ENCODE measurements at places on chromosomes 12 and 14.

DNA sequence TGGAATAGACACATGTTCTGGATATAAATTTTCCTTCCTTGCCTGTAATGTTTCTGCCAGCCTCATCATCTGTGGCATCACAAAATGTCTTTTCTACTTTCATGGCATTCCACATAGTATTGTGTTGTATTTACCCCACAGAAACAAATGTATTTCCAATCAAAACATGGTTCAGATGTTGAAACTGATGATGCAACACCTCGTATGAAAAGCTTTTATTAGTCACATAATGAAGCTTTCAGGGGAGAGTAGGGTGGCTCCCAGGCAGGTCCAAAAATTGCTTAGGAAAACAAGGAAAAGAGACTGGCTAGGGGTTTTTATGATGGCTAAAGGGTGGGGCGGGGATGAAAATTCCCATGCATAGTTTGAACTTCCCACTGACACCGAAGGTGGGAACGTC lies 29.1 kb upstream of the ZNF641 start:
- DNase-seq: no peak

DNA sequence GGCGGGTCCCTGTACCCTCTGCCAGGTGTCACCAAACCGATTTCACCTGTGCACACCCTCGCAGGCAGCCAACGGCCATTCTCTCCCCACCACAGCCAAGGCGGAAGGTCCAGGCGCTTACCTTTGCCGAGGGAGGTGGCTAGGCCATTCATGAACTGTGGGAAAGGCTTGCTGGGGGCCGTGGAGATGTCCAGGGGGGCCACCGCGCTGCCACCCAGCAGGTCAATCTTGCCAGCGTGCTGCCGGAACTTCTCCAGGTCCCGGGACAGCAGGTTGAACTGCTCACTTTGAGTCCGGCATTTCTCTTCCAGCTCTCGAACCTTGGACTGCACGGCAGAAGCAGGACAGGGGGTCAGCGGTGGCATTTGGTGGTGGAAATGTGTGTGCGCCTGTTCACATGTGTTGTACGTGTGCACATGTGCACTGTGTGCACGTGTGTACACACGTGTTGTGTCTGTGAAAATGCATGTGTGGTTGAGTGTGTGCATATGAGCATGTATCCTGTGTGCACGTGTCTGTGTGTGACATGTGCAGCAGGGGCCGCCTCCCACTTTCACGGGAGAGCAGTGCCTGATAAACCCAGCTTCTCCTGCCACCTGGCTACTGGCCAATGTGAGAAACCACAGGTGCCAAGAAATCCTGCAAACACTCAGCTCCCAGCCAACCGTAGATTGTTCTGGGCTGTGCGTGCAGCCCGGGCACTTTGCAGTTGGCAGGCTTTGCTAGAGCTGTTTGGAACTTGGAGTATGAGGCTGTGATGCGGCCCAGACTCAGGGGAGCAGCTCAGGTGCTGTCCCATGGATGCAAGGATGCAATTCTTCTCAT lies 118.9 kb downstream of the PIWIL1 start:
- DNase-seq: no peak

DNA sequence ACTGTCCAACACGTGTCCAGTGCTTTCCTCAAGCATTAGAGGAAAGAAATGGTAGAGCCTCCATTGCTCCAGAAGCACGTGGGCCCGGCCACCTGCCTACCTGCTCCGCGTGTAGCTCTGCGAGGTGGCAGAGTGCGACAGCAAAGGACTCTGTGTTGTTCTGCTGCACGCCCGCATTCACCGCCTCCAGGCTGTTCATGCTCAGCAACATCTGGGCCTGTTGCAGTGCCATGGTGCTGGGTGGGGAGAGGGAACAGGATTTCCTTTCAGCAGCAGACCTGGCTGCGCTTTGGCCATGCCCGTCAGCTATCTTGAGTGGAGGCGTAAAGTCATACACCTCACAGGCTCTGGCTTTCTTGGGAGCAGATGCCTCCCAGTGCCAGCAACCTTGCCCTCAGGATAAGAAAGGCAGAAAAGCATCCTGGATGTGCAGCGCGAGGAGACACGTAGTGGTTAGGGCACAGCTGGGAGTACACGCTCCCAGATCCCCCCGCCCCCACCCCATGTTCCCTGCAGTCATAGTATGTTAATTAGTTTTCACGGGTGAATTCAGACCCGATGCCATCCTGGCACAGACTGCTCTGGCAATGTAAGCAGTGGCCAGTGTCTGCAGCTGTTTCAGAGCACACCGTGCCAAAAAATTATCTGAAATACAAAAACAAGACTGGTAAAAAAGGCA lies 25.1 kb downstream of the ANAPC5 start:
- DNase-seq: no peak

DNA sequence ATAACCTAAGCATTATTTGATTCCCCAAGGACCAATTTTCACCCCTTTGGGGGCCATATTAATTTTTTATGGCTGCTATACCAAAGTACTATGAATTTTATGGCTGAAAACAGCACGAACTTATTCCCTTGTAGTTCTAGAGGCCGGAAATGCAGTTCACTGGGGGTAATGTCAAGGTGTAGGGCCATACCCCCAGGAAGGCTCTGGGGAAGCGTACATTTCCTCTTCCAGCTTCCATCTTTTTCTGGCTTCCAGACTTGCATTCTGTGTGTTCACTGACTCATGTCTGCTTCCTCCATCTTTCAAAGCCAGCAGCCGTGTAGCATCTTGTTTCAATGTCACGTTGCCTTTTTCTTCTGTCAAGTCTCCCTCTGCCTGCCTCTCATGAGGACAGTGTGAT lies 133.5 kb downstream of the BICD1 start:
- no peak for DNase-seq

GRCh38 chr12:53344487-53344823 lies 8.3 kb upstream of the SP7 start:
- no peak for DNase-seq

GRCh38 chr12:131921866-131922769 lies 7.0 kb upstream of the PUS1 start:
- no peak for DNase-seq

- DNase-seq: no peak
These were observed 26.0 kb upstream of the SNX6 start for GRCh38 chr14:34655959-34656358.

- DNase-seq: no peak
These were observed at the start of gene GPR84 for GRCh38 chr12:54364413-54364812. Gene GPR84 (minus strand): TSS chr12:54364486. CDS start chr12:54363851, 635 bp downstream.

DNA sequence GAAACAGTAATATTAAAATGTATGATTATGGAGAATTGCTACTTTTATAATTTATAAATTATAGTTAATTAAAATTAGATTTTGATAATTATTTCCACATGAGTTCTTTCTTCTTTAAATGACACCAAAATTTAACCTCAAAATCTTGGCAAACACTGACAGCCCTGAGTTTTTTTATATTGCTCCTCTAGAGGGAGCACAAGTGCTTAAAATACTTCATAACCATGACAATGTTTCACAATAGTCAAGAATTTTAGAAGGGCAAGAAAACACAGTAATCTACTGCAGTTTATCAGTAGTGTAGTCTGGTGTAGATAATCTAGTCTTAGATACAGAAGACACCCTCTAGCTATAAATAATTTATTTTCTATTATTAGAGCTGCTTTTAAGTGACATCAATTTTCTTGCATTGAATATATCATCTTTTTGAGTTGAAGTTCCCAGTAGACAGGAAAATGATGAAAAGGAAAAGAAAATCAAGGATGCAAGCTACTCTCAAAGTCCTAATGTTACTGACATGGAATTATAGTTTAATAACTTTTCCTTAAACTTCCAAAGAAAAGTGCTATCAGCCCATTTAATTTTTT lies 14.3 kb upstream of the PTGER2 start:
- DNase-seq: no peak

DNA sequence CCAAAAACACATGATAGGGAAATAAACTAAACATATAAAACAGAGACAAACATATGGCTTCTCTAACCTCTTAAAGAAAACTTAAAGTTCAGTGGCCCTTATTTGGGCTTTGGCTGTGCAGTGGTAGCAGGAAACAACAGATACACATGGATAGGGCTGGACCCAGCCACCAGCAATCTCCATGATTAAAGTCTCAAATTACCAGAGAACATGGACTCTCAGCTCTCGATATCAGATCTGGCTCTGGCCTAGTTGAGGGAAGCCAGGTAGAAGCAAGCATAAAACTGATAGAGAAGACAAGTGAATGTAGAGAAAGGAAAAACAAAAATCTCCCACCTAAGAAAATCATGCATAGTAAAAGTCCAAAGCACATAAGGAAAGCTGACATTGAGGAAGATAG lies 164.8 kb downstream of the ITPR2 start:
- no peak for DNase-seq

GRCh38 chr14:37711831-37712475 lies 116.5 kb downstream of the TTC6 start:
- no peak for DNase-seq

- no peak for DNase-seq
These were observed 39.9 kb downstream of the MAX start for GRCh38 chr14:65062096-65063075.

DNA sequence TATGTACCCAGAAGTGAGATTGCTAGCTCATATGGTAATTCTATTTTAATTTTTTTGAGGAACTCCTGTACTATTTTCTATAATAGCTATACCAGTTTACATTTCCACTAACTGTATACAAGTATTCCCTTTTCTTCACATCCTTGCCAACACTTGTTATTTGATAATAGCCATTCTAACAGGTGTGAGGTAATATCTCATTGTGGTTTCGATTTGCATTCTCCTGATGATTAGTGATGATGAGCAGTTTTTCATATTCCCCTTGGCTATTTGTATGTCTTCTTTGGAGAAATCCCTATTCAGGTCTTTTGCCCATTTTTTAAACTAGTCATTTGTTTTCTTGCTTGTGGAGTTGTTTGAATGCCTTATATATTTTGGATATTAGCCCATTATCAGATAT lies 121.3 kb downstream of the BBS10 start:
- DNase-seq: no peak

DNA sequence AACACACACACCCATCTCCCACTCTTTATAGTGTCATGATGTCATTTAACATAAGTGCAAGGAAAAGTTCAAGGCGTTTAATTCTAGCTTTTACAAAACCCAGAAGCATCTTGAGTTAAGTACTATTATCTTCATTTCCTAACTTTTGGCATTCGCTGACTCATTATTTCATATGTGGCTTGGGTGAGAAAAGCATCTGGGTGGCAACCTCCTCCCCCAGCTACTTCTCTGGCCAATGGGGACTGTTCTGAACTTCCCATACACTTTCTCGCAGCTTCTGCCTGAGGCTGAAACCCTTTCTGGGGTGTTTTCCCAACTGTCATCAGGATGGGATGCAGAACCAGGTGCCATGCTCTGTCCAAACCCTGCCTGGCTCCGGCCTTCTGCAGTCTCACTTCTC lies 2.8 kb upstream of the MARK3 start:
- no peak for DNase-seq

- DNase-seq: no peak
These were observed 141.0 kb downstream of the PAH start for GRCh38 chr12:102776041-102776440.

DNA sequence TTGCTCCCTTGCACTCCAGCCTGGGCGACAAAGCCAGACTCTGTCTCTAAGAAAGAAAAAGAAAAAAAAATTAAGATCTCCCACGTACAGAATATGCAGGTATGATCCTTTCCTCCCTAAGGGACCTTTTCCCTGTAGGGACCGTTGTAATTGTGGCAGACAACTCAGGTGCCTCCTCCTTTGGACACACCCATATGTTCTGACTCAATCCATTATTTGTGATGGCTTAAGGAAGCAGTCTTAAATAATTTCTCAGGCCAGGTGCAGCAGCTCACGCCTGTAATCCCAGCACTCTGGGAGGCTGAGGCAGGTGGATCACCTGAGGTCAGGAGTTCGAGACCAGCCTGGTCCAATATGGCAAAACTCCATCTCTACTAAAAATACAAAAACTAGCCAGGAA lies 53.1 kb downstream of the TMCC3 start:
- no peak for DNase-seq

DNA sequence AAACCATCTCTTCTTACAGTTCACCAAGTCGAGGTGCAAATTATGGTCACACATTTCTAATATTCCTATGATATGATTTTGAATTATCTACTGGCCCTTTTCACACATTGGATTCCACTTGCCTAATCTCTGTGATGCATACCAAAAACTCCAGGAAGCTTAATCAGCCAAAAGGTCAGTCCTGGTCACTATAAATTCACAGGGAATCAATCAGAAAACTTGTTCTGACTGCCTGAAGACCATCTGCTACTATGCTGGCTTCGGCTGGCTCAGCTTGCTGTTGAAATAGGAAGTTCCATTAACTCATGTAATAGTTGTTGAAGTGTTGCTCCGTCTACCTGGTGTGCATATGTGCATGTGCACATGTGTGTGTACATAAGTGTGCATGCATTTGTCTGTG lies 142.8 kb upstream of the FLRT2 start:
- DNase-seq: no peak

DNA sequence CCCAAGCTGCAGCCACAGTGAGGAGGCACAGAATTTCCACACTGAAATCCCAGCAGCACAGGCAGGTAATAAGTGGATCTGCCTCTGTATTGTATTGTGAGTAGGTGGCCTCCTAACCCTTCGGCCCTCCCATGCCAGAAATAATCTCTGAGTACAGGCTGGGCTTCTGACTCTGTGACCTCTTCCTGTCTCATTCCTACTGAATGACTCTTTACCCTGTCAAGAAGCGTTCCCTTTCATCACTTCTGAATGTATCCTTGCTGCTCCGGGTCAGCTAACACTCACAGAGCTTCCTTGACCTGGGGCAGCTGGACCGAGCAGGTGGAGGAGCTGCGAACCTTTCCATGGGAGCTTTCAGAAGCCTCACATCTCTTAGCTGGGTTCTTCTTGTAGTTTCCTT lies 119.6 kb downstream of the SLC8A3 start:
- DNase-seq: no peak

GRCh38 chr12:82966001-82966559 lies 279.4 kb downstream of the TMTC2 start:
- DNase-seq: no peak

DNA sequence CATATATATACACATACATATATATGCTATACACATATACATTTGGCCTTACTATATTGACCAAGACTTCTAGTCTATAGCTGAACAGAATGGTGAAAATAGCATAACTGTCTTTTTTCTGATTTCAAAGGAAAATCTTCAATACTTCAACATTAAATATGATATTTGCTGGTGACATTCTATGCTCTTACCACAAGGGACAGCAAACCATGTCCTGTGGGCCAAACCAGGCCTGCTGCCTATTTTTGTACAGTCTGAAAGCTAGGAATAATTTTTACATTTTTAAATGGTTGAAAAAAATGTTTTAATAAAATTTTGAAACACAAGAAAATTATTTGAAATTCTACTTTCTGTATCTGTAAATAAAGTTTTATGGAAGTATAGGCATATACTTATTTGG lies 63.6 kb downstream of the EML5 start:
- no peak for DNase-seq

DNA sequence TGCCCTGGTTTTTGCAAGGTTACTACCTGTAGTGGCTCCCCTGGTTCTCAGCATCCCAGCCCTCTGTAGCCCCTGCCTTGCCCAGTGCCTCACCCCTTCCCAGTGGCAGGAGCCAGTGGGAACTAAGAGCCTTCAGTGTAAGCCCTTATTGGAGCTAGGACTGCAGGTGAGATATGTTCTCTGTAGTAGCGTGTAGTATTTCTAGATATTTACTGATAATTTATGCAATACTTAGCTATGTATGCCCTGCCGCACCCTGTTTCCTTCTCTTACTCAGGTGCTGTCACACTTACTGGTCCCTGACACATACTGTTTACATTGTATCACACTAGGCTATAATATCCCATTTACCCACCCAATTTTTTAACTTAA lies 3.6 kb downstream of the BMAL2 start:
- no peak for DNase-seq
